ENCODE measurements at places on chromosomes 12 and 14.

- DNase-seq = no peak
Observed at GRCh38 chr14:88106377-88106776, 101.4 kb downstream of the GPR65 start.

DNA sequence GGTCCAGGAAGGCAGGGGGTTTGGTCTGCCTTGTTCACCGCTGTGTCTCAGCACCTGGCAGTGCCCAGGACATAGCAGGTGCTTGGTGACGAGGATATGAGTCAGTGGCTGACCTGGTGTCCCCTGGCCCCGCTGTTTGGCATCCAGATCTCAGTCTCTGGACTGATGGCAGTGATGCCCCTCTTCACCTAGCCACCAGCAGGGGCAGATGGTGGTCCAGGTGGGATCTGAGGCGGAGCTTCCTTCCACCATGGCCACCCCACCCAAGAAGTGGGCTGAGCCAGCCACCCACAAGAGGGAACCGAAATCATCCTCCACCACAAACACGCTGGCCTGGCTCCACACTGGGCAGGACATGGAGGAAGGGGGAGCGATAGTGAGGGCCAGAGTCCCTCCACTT, 16.1 kb upstream of the SH2B3 start:
- DNase-seq = no peak

DNA sequence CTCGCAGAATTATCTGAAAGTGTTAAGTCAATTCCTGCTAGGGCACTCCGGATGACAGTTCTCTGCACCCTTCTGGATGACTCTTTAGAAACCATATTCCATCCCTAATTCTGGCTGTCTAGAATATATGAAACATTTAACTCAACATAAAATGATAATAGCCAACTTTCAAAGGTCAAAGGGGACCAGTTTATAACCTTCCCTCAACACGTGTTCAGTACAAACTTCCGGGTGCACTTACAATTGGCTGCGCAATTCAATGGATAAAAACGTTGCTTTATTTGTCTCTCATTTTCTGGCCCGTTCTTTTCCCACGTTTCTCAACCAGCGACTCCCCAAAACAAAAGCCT, 1.3 kb downstream of the SBNO1 start:
- DNase-seq = no peak

DNA sequence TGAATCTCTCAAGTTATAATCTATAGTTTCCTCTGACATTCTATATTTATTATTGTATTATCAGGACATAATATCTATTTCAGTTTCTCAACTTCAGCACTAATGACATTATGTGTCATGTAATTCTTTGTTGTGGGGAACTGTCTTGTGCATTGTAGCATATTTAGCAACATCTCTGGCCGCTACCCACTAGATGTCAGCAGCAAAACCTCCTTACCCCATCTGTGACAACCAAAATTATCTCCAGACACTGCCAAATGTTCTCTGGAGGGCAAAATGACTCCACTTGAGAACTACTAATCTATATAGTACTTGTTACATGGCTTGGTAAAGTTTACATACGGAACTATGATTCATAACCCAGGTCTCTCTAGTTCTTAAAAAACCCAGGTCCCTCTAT, 110.2 kb downstream of the RASSF9 start:
- no peak for DNase-seq

- no peak for DNase-seq
Observed at GRCh38 chr12:132248453-132249167, 80.8 kb downstream of the GALNT9 start.

- DNase-seq = peak; percentile 15
Observed at GRCh38 chr12:113310489-113310888, 24.4 kb downstream of the SLC8B1 start.

- DNase-seq = no peak
Observed at GRCh38 chr12:68773582-68773981, 27.6 kb downstream of the SLC35E3 start.

DNA sequence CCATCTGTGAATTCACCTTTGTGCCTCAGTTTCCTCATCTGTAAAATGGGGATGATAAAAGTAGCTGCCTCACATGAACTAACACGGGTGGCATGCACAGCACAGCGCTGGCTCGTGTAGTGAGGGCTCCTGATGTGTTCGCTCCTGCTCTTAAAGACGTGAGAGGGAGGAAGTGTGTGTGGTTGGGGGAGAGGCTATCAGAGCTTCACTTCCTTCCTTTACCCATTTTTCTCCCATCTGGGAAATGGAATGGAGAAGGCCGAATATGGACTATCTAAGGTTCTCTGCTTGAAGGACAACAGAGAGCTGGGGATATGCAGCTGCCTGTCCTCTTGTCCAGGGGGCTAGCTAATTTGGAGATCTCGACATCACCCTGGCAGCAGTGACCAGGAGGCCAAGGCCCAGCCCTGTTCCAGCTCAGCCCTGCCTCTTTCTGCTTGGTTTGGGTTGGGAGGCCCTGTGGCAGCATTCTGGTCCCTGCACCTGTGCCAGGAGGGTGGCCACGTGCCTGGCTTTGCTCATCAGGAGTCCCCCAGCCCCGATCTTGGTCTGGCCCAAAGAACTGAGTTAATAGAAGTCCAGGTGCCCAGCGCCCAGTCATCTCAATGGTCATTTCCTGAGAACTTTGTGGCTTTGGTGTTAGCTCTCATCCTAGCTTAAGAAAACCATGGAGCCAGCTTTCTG, 44.5 kb upstream of the ESRRB start:
- no peak for DNase-seq

DNA sequence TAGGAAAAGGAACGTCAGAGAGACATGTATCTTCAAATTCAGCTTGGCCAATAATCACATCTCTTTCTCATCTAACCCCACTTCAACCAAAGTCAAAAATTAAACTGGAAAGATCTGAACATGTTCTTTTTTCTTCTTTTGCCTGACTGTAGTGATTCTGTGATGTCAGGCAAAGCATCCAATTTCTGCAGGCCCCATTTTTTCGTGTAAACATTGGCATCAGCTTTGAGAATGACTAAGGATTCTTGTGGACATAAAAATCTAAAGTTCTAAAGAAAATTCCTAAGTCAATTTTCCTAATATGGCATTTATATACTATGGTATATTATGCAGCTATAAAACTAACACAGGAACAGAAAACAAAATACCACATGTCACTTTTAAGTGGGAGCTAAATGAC, 89.1 kb downstream of the STXBP6 start:
- no peak for DNase-seq

DNA sequence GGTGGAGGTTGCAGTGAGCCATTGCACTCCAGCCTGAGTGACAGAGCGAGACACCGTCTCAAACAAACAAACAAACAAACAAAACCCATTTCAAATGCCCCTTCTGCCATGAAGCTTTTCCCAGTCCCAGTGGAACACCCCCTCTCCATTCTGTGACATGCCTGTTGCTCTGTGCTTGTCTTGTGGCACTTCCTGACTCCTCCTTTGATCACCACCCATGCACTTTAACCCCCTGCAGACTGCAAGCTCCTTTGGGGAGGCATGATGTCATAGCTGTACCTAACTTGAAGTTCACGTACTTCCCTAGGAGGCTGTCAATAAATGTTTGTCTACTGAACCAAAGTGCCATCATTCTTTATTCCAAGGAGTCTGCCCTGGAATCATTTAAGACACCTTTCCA, 64.7 kb downstream of the TMCC3 start:
- DNase-seq = no peak

DNA sequence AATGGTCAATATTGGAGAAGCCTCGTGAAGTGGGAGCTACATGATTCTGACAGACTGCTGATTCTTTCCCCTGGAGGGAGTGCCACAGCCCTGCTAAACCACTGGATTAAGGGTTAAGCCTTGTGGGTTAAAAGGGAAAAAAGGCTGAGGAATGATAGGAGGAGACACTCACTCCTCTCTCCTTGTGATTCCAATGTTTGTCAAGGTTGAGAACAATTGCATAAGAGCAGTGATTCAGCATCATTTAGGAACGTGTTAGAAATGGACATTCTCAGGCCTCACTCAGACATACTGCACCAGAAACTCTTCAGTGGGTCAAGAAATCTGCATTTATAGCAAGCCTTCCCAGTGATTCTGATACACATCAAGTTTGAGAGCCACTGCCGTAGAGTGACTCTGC, 87.8 kb upstream of the GZMB start:
- no peak for DNase-seq

DNA sequence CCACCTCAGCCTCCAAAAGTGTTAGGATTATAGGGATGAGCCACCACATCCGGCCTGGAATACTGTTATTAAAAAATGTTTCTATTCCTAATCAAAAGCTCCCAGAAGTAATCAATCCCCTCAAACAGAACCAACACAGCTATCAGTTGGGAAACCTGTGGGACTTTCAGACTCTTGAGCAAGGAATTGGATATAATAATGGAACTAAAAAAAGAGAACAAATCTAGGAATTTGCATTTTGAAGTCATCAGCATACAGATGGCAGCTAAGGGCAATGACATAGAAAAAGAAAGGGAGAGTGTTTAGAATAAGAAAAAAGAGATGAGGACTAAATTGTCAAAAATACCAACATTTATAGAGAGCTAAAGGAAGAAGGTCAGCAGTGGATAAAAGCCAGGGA, 54.7 kb upstream of the AMN1 start:
- no peak for DNase-seq

- DNase-seq = no peak
Observed at GRCh38 chr14:58104808-58105207, 47.2 kb downstream of the ARMH4 start.

- peak; percentile 80 for DNase-seq
Observed at GRCh38 chr12:115437061-115437567, 753.1 kb upstream of the TBX3 start.

GRCh38 chr12:45729233-45730083, at the start of gene ARID2:
Gene ARID2 (plus strand): TSS chr12:45729706. CDS start chr12:45729837, 131 bp downstream.
- peak; percentile 14 for DNase-seq

GRCh38 chr12:100395811-100396210, 38.9 kb downstream of the SLC17A8 start:
- no peak for DNase-seq
